ENCODE measurements at places on chromosomes 11 and 22.

DNA sequence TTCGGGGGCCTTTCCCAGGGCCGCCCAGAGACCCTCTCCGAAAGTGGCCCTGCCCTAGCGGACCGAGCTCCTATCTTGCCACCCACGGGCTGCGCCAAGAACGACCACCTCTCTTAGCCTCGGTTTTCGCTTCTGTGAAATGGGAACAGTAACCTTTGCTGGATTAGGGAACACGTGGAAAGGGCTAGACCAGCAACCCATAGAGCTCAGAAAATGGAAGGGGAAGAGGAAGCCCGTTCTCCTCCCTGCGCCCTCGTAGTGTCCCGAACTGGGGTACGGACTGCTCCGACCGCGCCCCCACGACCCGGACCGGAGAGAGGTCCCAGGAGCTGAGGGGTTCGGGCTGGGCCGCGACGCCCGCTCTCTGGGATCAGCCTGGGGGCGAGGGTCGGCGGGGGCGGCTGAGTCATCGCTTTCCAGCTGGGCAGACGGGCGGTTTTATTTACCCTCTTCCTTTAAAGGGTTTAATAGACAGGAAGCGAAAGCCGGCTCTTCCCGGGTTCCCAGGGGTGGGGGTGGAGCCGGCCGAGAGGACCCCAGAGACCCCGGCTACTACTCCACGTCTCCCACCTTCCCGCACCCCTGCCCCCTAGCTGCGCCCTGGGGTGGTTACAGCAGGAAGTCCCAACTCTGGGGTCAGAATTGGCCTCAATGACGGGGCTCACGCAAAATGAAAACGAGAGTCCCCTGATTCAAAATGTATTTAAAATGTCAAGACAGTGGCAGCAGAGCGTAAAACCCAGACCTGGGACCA lies 907 bp upstream of the PHLDA2 start:
- no peak for DNase-seq

DNA sequence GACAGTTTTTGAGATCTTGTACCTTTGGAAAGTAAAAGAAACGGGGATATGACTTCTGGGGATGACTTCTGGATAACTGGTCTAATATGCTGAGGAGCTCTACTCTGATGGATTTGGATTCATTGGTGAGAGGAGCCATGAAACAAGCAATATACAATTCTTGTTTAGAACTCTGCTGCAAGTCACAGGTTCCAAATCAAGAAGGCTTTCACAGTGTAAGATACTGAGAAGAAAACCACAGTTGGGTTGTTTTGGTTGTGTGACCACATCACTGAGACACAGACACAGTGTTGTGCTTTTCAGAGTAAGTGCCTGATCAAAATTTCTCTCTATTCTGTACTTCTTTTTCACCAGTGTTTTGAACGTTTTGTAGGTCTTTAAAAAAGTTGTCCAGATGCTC lies 13.1 kb upstream of the UCP2 start:
- no peak for DNase-seq

GRCh38 chr11:61268588-61269250 lies 26.4 kb downstream of the VWCE start:
- DNase-seq = no peak

DNA sequence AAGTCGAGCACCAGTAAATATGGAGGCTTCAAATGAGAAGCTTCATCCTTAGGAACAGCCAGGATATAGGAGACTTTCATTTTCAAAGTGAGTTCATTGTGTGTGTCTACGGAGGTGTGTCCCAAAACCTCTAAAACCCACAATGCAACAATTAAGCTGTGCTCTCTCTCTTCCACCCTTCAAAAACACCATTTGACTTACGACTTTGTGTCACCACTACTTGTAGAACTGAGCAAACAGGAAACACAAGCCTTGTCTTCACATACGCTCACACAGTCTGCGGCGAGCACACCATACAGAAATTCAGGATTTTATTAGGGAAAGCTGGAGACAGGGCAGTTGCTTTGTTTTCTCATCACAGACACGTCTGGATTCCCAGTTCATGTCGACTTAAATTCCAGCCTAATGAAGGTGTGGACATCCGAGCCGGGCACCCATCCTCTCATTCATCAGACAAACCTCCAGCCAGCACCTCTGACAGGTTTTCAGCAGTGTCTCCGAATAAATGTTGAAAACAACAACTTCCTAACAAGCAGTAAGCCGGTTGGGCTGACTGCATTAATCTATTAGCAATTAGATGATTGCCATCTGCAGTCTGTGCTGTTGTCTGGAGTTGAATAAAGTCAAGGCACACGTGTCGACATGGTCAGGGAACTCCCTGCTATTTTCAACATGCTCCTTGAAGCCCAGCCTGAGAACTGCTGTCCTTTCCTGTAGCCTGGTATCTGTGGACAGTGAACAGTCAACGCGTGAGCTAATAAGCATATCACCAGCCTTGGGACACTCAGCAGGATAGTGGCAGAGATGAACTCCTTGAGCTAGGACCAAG lies 1411.1 kb downstream of the BRD1 start:
- DNase-seq = no peak

DNA sequence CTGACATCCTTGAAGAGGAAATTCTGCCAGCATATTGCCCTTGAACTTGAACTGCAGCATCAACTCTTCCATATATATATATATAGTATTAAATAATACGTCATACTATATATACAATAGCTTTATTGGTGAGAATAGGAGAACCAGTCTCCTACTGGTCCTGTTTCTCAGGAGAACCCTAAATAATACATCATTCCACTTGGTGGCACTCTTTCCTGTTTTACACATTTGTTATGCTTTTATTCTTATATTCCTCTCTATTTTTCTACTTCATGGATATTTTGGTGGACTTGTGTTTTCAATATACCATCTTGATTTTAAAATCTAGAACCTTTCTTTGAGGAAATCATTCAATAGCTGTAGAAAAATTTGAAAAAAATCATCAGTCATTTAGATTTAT lies 193.3 kb downstream of the TRPC6 start:
- DNase-seq = no peak

DNA sequence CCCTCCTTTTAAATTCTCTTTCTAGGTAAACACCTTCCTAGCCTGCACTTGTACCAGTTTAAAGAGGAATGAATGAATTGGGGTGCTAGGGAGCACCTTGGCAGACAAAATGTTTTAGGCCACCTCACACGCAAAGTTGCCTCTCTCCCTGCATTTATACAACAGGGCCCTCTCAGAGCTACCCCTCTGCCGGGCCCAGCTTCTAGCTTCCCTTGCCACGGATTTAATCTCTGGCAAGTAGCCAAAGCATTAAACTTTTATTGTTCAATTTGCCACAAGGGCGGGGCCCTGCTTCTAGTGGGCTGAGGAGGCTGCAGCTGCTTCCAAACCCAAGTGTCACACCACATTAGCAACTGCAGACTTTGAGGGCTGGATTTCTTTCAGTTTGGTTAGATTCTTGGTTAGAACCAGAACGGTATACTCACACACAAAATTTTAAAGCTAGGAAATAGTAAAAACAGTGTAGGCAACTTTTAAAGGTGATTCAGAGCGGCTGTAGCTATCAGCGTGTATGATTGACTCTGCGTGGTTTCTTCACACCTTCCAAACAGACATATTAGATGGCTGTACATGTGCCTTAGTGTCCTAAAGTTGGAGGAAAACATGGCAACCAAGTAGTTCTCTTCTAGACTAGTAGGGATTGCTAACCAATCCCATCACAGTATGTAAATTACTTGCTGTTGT lies 6.5 kb downstream of the KREMEN1 start:
- peak; percentile 39 for DNase-seq

DNA sequence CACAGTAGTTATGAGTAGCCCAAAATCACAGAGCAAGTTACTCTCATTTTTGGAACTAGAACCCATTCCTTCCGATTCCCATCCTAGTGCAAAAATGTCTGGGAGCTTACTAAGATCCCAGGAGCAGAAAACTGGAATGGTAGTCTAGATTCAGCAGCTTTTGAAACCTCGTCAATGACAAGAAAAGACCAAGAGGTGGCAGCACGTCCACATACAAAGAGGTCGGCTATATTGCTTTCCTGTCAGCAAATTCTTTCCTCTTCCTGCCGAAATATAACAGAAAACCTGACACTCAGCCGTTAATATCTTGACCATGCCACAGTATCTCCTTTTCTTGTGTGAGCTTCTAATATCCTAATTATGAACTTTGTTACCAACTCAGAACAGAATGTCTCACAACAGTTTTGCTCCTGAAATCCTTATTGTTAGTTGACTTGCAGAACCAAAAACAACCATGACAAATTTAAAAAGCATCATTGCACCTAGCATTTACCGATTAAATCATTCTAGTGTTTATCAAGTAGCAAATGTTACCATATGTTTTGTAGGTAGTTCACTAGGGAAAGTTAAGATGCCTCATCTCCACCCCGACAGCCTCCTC lies 92.8 kb upstream of the OR9G4 start:
- peak; percentile 62 for DNase-seq

GRCh38 chr22:38124236-38124974 lies 13.9 kb upstream of the BAIAP2L2 start:
- DNase-seq = no peak

- no peak for DNase-seq
Observed at GRCh38 chr11:85946221-85946620, 91.0 kb downstream of the CCDC83 start.
